ENCODE measurements at places on chromosomes 5 and 9.

DNA sequence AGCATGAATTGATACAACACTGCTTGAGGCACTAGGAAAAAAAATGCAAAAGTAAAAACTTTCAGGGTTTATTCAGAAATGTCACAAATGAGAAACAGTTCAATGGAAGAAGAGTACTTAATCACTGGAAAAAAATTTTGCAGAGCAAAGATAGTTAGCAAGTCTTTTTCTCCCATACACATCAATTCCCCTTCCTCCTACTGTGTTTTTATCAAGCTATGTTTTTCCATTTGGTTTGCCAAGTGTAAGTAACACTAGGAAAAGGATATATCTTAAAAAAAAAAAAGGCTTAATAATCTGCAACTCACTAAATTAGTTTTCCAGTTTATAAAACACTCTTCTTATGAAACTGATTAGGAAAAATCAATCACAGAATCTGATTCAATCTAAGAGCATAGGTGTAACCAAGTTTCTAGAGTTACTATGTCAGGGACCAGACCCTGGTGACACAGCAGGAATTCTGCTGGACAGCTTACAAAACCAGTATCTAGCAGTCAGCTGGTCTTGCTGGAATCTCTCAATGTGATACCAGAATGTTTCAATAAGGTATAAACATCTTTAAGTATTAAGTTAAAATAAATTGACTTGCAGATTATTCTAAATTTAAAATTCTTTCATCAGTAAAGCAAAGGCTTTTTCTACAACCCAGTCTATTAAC lies 34.7 kb downstream of the RNF145 start:
- no peak for DNase-seq

GRCh38 chr5:117551236-117551635 lies 976.6 kb upstream of the SEMA6A start:
- DNase-seq: no peak

- no peak for DNase-seq
Observed at GRCh38 chr9:127349483-127350113, 47.4 kb upstream of the SLC2A8 start.

DNA sequence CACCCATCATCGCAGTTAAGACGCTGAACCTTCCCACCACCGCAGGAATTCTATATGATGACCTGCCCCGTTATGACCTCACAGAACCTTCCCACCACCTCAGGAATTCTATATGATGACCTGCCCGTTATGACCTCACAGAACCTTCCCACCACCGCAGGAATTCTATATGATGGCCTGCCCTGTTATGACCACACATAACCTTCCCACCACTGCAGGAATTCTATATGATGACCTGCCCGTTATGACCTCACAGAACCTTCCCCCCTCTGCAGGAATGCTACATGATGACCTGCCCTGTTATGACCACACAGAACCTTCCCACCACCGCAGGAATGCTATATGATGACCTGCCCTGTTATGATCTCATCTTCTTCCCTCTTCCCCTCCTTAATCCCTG lies 64.3 kb downstream of the IRX1 start:
- peak; percentile 0 for DNase-seq

Data from skeletal muscle cell (primary cell).